Osteoblast (primary cell): ENCODE measurements at places on chromosomes 1 and 21. TPM values are rescaled to one million over a fixed set of nuclear protein-coding genes. Genes with fewer than 3 reads are reported as not detected.
A peak's percentile ranks its signal among the peaks of the same experiment; 100 is the strongest.

KCNH1 gene
- total RNA-seq = 28.9 and 41.3 TPM in 2 replicates

TIAM1 gene
- 13.6 and 16.3 TPM in 2 replicates for total RNA-seq

- DNase-seq = peak; percentile 92
Observed at GRCh38 chr1:1058088-1058905, 15.8 kb downstream of the RNF223 start.

- no peak for DNase-seq
Observed at GRCh38 chr1:233657466-233657865, 43.6 kb downstream of the KCNK1 start.

ADORA3 gene
- not detected in 2 replicates for total RNA-seq

CTSS gene
- 10.9 and 16.3 TPM in 2 replicates for total RNA-seq
